ENCODE measurements at places on chromosomes 5 and 9. TPM values are rescaled to one million over a fixed set of nuclear protein-coding genes. Genes with fewer than 3 reads are reported as not detected.

LRRC70 gene
- total RNA-seq = 0.13 TPM

TMEM232 gene
- 0.10 TPM for total RNA-seq

FYB1 gene
- 11.5 TPM for total RNA-seq

PPIP5K2 gene
- 16.2 TPM for total RNA-seq

All from A549 treated with AZD2906 at 1 μM for 4 hours (cell line).